ENCODE measurements at places on chromosomes 2 and 18.

DNA sequence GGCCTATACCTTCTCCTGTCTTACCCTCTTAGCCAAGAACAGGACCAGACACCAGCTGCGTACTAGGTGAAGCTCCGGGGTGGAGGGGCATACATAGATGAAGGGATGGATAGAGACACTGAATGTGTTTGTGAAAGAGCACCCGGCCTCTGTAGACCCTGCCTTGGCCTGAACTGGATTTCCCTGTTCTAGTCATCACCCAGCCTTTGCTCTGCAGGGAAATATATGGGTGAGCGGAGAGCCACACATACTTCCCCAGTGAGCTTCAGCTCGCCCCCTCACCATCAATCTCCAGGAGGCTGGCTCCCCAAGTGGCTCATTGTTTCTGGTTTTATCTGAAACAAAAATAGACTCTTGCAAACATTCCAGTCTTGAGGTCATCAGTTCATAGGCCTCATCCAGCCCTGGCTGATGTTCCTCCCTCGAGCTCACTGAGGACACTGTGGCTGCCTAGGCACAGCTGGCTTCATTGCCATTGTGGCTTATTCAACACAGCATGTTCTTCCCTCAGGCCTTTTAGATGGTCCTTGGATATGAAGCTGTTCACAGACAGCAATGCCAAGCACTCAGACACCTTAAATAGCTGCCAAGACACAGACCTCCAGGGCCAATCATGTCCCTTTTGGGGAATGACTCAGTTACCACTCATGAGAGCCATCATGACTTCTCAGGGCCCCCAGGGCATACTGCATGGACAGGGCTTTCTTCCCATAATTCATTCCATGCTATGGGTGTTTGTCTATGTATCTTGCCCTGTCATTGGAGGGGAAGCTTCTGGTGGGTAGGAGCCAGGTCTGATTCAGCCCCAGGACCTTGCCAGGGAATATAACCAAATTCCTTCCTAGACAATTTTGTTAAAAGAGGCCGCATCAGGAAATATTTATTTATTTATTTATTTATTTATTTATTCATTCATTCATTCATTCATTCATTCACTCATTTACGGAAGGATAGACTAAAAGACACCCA lies 82.4 kb downstream of the TTC32 start:
- DNase-seq: no peak

- no peak for DNase-seq
Observed at GRCh38 chr18:74422541-74422940, 34.6 kb downstream of the DIPK1C start.

DNA sequence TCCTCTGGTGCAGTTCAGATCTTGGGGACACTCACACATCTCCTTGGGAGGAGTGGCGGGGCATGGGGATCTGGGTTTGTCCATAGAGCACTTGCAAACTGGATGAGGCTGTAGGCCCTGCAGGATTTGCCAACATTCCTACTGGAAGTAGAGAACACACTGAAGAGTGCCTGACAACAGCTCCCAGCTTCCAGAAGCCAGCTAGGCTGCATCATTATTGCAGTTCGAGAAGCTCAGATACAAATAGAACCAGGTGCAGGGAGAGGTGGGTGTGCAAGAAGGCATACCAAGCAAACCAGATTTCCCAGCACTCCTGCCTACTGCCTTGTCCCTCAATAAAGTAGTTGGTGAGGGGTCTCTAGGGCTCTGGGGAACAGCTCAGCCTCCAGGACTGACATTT lies 52.5 kb downstream of the RHOB start:
- no peak for DNase-seq

DNA sequence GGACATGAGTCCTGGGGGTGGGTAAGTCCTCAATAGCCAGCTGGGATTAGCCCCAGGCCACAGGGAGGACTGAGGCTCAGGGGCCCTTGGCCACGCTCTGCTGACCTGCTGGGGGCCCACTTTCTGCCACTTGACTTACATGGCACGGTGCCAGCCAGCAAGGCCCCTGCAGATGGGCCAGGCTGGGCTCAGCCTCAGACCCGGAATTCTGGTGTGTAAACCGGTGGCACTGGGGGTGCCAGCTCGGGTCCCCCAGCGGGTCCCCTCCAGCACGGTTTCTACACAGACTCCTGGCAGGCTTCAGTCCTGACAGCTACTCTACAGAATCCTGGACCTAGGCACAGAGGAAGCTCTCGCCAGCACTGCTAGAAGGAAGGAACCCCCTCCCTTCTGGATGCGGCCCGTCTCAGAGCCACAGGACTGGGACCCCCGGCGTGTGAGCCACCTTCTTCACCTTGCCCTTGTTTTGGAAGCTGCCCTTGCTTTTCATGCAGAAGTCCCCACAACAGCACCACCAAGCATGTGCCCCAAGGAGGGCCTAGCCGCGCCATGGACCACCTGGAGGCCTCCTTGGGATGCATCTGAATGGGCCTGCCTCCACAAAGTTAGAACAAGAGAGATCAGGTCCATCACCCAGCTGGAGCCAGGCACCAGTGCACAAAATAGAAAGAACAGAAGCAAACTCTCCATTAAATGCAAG lies 8.0 kb downstream of the HDAC4 start:
- no peak for DNase-seq

DNA sequence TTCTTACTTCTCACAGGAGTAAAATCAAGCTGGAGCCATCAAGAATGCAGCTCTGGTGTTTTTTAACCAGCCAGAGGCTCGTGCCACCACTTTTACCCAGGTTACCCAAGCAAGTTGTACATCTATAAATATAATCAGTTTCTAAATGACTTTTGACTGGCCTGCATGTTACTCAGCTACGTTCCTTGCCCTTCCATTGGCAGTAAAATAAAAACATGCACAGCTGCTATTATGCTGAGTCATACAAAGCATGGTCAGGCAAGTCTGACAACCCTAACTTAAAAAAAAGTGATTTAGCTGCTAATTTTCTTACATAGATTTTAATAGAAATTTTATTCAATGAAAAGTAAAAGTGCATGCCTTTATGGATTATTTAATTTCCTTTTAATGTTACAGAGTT lies 111.7 kb upstream of the CSRNP3 start:
- no peak for DNase-seq

All from CD4-positive, alpha-beta T cell treated with Interleukin-1 beta for 1 hour (primary cell).